ENCODE measurements at places on chromosomes 5 and 9.

DNA sequence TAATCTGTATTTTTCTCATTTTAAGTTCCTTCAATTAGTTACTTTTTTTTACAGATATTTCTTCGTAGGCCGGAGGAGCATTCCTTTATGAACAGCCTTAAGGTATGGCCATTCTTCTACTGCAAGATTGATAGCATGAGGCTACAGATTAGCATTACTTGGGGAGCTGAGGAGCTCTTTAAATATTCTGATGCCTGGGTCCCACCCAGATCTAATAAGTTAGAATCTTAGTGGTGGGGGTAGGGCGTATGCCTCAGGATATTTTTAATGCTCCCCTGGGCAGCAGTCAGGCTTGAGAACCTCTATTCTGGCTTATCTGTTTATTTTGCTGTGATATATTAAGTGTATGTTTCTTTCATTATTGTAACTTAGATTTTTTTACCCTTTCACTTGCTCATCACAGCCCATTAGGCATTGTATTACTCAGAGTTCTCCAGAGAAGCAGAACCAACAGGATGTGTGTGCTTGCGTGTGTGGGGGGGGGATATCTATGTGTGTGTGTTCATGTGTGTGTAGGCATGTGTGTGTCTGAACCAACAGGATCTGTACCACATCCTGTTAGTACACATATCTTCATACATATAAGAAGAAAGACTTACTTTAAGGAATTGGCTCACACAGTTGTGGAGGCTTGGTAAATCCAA lies 91.8 kb upstream of the MTAP start:
- DNase-seq: peak; percentile 87

GRCh38 chr5:138986186-138986800 lies 111.2 kb upstream of the LRRTM2 start:
- no peak for DNase-seq

- peak; percentile 40 for DNase-seq
These were observed 364.5 kb downstream of the MAN2A1 start for GRCh38 chr5:110054240-110054639.

DNA sequence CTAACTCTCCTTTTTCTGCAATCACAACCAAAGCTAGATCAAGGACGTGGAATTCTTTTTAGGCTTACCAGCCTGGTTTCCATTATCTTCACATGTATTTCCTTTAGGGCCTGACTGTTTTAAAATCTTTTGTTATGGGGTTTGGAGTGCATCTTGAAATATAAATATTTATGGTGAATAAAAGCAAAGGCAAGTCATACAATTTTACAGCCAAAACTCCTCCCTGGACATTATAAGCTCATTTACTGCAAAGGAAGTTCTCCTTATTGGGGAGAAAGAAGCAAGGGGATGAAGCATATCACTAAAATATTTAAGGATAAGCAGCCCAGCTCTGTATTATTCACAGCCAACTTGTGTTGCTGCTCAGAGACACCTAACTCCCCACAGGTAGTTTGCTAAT lies 132.2 kb upstream of the TARS1 start:
- no peak for DNase-seq

DNA sequence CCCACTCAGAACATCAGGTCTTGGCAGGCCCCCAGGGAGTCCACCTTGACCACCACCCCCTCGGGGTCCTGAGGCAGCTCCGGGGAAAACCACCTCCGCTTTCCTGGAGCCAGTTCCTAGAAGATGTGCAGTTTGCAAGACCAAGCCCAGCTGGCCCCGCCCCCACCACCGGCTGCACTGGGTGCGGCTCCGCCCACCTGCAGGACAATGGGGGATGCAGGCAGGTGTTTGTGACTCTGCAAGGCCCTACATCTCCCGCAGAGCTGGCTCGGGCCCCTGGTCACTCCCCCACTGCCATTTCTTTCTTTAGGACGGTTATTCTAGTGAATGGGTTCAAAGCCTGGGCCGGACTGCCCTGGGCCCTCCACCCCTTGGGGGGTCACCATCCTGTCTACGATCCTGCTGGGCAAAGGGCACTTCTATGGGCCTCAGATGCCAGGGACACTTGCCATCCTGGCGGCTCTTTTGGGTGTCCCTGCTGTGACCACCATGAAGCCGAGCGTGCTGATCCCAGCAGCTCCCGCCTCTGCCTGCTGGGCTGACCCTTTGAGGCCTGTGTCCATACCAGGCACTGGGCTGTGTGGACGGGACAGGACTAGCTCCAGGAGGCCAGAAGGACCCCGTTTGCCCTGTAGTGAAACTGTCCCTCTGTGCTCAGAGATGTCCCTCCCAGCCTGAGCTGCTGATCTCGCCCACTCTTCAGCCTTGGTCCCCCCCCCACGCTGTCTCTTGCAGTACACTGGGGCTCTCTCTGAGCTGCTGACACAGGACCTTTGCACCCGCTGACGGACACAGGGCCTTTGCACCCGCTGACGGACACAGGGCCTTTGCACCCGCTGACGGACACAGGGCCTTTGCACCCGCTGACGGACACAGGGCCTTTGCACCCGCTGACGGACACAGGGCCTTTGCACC lies 5.9 kb upstream of the NACC2 start:
- no peak for DNase-seq

GRCh38 chr5:52870448-52870847 lies 82.7 kb downstream of the ITGA1 start:
- DNase-seq: peak; percentile 72

All from kidney glomerular epithelial cell (primary cell).